ENCODE measurements at places on chromosomes 4 and X.

- DNase-seq, result no peak
Measured at GRCh38 chr4:143390764-143391163, 54.1 kb downstream of the GAB1 start.

- DNase-seq, result no peak
Measured at GRCh38 chrX:859329-859728, 228.7 kb downstream of the SHOX start.

GRCh38 chr4:89447543-89447942, 139.9 kb upstream of the GPRIN3 start:
- no peak for DNase-seq

GRCh38 chr4:89158884-89159503, 47.7 kb downstream of the TIGD2 start:
- DNase-seq, result no peak

GRCh38 chrX:115650916-115651315, 89.9 kb downstream of the PLS3 start:
- no peak for DNase-seq

GRCh38 chr4:138522366-138522765, 280.2 kb upstream of the SLC7A11 start:
- no peak for DNase-seq

- DNase-seq, result peak; percentile 44
Measured at GRCh38 chr4:82798168-82799005, at the start of gene SCD5. SCD5 (minus strand) TSS chr4:82798796; CDS start chr4:82798537, 259 bp downstream.

GRCh38 chrX:104310657-104311254, 56.0 kb upstream of the ESX1 start:
- DNase-seq, result no peak

DNA sequence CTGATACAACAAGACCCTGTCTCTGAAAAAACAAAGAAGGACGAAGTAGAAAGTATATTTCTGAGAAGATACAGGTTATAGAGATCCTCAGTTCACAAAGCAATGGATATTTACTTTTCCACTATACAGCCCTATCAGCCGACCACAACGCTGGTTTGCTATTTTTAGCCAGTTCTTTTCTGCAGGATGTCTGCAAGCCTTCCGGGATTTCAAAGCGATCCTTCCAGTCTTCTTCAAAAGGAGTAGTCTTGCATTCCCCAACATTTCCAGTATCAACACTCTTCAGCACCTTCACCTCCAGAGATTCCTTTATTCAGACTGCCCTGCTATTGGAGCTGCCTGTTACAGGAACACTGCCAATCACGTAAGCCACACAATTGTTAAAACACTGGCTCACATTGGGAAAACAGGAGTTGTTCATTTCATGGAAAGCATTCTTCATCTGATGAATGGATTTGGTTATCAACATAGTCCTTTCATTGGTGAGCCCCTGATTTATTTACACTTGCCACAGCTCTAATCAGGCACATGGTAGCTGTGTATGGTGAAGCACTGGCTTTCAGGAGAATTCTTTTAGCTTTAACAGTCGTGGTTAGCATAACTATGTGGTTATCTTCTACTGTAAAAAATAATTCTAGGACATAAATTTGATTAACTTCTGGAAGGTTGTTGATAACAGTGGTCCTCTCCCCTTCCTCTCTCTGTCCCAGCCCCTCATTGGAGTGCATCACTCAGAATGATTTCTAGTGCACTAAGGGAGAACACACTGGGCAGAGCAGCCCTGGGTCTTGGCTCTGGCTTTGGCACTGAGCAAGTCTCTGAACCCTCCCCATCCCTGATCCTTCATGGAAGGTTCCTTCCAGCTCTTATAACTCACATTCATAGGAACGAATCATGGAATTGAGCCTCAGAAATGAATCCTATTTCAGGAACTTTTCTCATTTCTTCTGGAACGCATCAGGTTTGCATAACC, 109.9 kb upstream of the SORBS2 start:
- DNase-seq, result no peak

- peak; percentile 57 for DNase-seq
Measured at GRCh38 chr4:4488405-4489404, 53.1 kb downstream of the STX18 start.

Measured in effector memory CD4-positive, alpha-beta T cell (primary cell).